ENCODE measurements at places on chromosomes 6 and 20.

DNA sequence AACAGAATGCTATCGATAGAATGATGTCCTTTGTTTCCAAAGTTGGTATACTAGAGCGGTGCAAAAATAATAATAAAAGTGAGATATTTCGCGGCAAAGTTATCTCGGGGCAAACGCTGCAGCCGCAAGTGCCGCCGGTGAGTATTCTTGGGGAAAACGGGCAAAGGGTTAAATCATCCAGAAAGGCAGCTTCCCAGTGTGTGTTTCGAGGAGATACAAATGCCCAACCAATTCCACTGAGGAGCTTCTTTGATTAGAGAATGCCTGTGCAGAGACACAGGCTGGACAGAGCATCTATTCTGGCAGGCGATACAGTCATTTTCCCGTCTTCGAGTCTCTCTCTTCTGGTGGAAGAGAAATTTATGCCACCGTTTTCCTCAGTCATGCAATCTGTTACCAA is 58.0 kb upstream of the MPC1 start:
- no peak for DNase-seq

GRCh38 chr6:25009393-25009710 is 73.6 kb upstream of the RIPOR2 start:
- DNase-seq = no peak

- no peak for DNase-seq
Measured at GRCh38 chr6:155604991-155605390, 149.4 kb upstream of the NOX3 start.

- no peak for DNase-seq
Measured at GRCh38 chr6:154267508-154268106, 89.0 kb downstream of the IPCEF1 start.

- DNase-seq = no peak
Measured at GRCh38 chr20:21706261-21707195, 1.1 kb downstream of the PAX1 start.

- no peak for DNase-seq
Measured at GRCh38 chr6:21386744-21387143, 206.8 kb upstream of the SOX4 start.

- no peak for DNase-seq
Measured at GRCh38 chr20:8536262-8536618, 404.2 kb downstream of the PLCB1 start.

DNA sequence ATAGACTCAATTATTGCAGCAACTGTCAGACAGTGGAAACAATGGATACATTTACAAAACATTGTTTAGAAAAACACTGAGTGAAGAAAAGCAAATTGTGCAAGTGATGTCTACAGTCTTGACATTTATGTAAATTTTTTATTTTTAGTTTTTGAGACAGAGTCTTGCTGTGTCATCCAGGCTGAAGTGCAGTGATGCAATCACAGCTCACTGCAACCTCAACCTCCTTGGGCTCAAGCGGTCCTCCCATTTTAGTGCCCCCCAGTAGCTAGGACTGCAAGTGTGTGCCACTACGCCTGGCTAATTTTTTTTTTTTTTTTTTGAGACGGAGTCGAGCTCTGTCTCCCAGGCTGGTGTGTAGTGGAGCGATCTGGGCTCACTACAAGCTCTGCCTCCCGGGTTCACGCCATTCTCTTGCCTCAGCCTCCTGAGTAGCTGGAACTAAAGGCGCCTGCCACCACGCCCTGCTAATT is 9.7 kb downstream of the CNBD2 start:
- DNase-seq = no peak

- DNase-seq = no peak
Measured at GRCh38 chr6:15176816-15177370, 69.0 kb upstream of the JARID2 start.

Measured in thoracic aorta (tissue), 2 donors.